ENCODE measurements at places on chromosomes 5 and 9.

- no peak for DNase-seq
These were observed 3.3 kb downstream of the FBN2 start for GRCh38 chr5:128534726-128535125.

DNA sequence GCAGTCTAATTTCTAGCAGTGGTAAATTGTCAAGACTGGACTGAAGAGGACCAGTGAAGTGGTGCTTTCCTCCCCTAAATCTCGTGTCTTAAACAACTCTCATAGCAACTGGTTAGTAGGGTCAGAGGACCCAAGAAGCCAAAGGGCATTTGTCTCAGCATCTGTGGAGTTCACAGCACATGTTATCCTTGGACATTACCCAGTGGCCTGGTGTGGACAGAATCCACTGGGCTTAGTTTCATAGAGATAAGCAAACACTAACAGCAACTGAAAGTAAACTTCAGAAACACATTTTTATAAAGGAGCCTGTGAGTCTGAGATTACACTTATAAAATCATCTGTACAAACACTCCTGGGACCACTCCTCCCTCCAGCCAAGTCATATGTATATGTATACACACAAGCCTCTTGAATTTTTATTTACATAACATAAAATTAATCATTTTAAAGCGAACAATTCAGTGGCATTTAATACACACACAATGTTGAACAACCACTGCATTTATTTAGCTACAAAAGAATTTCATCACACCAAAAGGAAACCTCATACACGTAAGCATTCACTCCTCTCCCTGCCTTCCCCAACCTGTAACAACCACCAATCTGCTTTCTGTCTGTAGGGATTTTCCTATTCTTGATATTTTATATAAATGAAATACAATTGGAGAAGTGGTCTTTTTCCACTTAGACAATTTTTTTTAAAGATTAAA, 457.8 kb downstream of the RASEF start:
- DNase-seq = no peak

GRCh38 chr9:14080959-14081542, 232.9 kb downstream of the NFIB start:
- no peak for DNase-seq

DNA sequence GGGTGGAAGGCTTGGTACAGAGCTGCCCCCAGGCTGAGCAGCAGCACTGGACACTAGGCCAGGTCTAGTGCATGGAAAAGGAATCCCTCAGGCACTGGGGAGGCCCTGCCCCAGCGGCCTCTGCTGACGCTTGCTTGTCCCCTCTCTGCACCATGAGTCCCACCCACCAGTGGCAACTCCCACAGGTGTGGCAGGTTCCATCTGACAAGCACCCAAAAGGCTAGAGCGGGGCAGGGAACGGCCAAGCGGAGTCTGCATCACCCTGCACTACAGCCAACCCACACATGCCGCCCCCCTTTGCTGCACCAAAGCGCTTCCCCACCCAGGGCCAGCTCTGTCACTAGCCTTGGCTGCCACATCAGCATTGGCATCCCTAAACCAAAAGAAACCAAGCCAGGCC, 115.2 kb upstream of the SARDH start:
- no peak for DNase-seq

DNA sequence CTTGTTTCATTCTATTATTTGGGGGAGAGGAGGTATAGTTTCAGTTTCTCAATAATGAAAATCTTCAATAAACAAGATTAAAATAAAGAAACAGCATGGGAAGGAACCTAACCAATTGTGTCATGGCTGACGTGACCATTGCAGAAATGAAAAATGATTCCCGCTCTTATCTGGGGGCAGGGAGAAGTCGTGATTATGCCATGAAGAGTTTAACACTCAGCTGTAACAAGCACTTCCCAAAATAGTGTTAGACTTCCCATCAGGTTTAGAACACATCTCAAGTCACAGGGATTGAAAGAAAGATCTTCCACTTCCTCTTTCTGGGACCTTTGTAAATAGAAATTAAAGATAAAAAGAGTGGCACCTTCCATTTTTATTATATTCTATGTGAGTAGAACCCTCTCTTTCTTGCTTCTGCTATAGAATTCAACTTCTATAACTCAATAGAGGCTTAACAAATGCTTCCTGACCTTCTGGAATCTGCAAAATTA, 122.2 kb downstream of the TRPM6 start:
- DNase-seq = no peak

All from CD4-positive, alpha-beta T cell treated with Interleukin-21 for 1 hour (primary cell).